ENCODE measurements at places on chromosomes 7 and 10. TPM values are rescaled to one million over a fixed set of nuclear protein-coding genes. Genes with fewer than 3 reads are reported as not detected.

DNA sequence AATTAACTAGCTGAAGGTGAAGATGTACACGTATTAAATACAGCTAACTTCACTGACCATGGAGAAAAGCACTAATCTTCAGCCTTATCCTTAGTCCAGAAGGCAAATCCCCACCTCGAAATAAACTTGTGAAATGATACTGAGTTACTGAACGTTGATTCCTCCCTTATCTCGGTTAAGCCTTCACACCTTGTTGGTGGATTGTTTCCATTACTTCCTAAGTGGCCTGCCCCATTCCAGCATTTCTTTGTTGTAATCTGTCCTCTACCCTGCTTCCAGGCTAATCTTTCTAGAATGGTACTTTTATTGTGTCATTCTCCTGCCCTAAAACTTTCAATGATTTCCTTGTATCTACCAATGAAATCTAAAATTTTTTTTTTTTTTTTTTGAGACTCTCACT, 68.6 kb downstream of the BUB3 start:
- DNase-seq, result no peak

Gene PCLO
- polyA plus RNA-seq, result 0.86 TPM

Gene NPM3
- polyA plus RNA-seq, result 132 TPM

GRCh38 chr7:29005829-29006228, 47.7 kb upstream of the TRIL start:
- DNase-seq, result peak; percentile 50

Gene ICA1
- 0.17 TPM for polyA plus RNA-seq

Measured in mammary epithelial cell (primary cell).